ENCODE measurements at places on chromosomes 11 and 22.

GRCh38 chr22:30308518-30309230, 18.1 kb downstream of the TBC1D10A start:
- no peak for DNase-seq

DNA sequence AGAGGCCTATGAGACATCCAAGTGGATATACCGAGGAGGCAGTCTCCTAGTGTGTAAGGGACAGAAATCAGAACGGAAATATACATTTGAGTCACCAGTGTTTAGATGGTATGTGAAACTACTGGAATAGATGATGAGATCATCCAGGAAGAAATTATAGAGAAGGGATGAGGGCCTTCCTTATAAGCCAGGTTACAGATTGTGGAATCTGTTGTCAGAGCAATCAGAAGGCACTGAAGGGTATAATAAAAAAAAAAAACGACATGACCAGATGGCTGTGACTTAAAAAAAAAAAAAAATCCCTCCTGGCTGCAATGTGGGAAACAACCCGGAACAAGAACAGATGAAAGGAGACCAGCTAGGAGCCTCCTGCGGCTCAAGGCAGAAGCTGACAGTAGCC, 2.7 kb downstream of the MAJIN start:
- peak; percentile 13 for DNase-seq

- DNase-seq, result no peak
Measured at GRCh38 chr22:24184057-24184798, 2.9 kb downstream of the SUSD2 start.

GRCh38 chr11:27545946-27546345, 39.4 kb upstream of the LIN7C start:
- DNase-seq, result no peak

- no peak for DNase-seq
Measured at GRCh38 chr11:105296806-105297205, 157.2 kb upstream of the CARD18 start.
